ENCODE measurements at places on chromosomes 2 and 18.

- no peak for DNase-seq
Observed at GRCh38 chr2:122186761-122187222, 431.3 kb downstream of the TSN start.

DNA sequence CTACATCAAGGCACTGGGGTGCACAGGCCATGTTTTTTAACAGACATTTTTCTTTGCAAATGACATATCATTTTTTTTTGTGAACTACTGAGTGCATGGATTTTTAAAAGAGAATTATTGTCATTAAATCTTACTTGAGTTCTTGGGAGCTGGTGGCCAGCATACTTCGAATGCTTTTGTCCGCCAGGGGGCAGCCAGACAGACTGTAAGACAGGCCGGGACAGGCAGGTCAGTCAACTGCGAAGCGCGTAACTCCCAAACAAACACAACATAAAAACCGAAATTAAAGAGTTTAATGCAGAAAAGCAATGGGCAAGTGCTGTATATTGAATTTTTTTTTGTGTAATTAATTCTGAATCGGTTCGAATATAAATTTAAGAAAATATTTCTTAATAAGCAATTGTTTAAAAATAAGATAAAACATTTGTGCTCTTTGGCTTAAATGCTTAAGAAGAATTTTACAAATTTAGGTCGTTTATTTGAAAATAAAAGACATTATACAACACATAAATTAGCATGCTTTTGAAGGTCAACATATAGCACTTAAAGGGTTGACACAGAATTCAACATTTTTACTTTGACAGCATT is 142.2 kb upstream of the PXDN start:
- DNase-seq, result peak; percentile 7

DNA sequence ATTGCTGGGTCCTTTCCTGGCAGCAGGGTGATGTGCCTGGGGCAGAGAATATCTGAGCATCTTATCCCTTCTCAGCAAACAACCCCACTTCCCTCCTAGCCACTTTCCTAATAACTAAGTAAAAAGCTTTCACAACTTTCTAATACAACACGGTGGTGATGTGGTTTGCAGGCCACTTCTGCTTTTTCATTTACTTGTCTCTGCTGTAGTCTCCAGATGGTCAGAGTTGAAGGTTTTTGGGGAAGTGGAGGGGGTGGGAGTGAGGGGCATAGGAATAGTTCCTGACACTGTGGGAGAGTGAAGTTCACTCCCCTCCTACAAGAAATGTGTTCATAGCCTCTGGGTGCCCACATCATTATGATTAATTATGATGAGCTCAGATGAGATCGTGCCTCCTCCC is 11.6 kb downstream of the OXER1 start:
- DNase-seq, result no peak

DNA sequence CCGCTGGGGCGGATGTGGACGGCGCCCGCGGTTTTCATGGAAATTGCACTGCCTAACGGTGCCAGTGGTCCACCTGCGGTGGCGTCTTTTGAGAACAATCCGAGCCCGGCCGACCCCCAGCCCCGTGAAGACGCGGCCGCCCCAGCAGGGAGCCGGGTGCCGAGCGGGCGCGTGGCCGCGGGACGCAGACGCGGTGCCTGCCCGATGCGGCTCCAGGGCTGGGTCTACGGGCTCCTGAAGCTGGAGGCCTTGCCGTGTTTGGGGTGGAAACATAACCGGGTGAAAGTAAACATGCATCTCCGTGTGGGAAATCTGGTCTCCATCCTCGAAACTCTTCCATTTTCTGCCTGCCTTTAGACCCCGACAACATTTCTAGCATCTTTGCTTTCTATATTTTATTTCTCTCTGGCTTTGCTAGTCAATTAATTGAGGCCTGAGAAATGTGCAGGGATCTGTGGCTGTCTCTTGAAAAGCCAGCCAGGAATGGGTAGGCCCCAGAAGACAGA is 572 bp downstream of the INPP4A start:
- DNase-seq, result no peak

DNA sequence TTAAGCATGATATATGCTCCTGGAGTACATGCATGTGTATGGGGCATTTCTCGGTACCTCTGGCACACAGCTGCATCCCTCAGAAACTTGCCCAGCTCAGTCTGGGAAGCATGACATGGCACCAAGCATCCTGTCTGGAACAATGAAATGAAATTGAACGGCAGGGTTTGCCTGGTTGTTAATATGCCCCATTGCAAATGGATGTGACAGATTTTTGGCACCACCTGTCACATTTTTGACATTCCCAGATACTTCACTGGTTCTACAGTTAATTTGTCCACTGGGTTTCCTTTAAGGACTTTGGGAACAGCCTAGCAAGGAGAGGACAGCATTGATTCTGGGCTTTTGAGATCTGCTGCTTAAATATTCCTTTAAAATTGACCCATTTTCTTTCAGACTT is 305.8 kb downstream of the TSN start:
- no peak for DNase-seq

- no peak for DNase-seq
Observed at GRCh38 chr18:48459465-48459864, 50.3 kb upstream of the ZBTB7C start.

- peak; percentile 52 for DNase-seq
Observed at GRCh38 chr2:241315879-241316631, at the start of gene SEPTIN2. TSS of gene SEPTIN2 (plus strand) at chr2:241315925. CDS start at chr2:241324233, 8,308 bp downstream.

GRCh38 chr2:81148323-81148722 is 843.8 kb upstream of the LRRTM1 start:
- no peak for DNase-seq

- no peak for DNase-seq
Observed at GRCh38 chr18:12432881-12433280, 25.2 kb downstream of the PRELID3A start.

- DNase-seq, result no peak
Observed at GRCh38 chr18:8424917-8425725, 184.1 kb upstream of the RAB12 start.

GRCh38 chr2:106044021-106044420 is 150.1 kb downstream of the UXS1 start:
- DNase-seq, result no peak

- no peak for DNase-seq
Observed at GRCh38 chr2:197322724-197323720, 12.4 kb upstream of the ANKRD44 start.

GRCh38 chr2:223545830-223546229 is 56.3 kb downstream of the SCG2 start:
- no peak for DNase-seq

Data from stimulated activated CD8-positive, alpha-beta memory T cell treated with anti-CD3 and anti-CD28 coated beads, Interleukin-12 subunit alpha, Interleukin-12 subunit beta, amount 100 ng/mL, for 1 hour (primary cell).